Retina (tissue), 1 donor: ENCODE measurements at places on chromosomes 4 and X.
A peak's percentile ranks its signal among the peaks of the same experiment; 100 is the strongest.

GRCh38 chr4:102390438-102390837 lies 45.2 kb upstream of the SLC39A8 start:
- DNase-seq: no peak

DNA sequence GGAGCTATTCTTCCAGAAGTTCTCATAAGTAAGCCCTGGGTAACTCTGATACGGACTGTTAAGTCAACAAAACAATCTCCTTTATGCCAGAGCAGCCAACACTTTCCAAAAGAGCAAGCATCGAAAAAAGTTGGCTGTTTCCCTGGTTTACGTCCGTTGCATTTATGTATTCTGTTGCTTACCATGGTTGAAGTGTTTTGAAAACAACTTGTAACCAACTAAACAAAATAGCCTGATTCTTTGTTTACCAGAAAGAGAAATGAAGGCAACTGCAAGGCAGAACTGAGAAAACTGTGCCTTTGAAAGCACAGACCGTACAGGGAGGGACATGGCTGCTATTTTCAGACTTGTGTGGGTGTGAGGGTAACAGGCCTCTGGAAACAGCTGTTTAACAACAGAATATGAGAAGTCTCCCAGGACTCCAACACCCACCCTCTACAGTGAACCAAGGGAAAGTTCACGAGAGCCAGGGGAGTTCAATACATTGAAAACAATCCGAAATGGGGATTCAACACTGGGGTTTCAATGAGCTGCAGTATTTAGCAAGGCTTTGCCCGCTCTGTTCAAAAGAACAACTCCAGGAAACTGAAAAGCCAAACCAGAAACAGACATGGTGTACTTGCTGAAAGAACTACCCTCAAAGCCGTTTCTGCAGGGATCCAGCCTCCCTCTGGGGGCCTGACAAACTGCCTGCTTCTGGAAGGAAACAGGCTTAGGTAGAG lies 95.8 kb upstream of the EGFL6 start:
- no peak for DNase-seq

GRCh38 chrX:15150586-15150985 lies 119.3 kb downstream of the ASB9 start:
- DNase-seq: no peak

- no peak for DNase-seq
These were observed 151.7 kb upstream of the CASK start for GRCh38 chrX:42075032-42075431.

DNA sequence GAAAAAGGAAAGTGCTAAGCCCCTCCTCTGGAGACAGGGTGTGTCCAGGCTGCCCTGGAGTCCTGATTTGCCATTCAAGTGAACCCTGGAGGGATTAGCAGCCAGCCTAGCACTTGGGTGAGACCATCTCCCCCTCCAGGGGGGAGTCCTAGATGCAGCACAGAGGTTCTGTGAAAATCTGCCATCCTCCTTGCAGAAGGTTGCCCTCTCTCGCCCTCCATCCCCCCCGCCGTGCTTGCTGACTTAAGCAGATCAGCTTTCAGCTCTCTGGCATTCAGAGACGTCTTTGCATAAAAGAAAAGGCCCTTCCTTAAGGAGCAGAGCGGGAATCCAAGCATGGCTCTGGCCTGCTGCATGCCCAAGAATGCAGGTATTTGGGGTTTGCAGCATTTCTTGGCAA lies 102.1 kb upstream of the SCML1 start:
- DNase-seq: peak; percentile 71

- DNase-seq: no peak
These were observed 798.7 kb downstream of the PCDH7 start for GRCh38 chr4:31518796-31519250.

DNA sequence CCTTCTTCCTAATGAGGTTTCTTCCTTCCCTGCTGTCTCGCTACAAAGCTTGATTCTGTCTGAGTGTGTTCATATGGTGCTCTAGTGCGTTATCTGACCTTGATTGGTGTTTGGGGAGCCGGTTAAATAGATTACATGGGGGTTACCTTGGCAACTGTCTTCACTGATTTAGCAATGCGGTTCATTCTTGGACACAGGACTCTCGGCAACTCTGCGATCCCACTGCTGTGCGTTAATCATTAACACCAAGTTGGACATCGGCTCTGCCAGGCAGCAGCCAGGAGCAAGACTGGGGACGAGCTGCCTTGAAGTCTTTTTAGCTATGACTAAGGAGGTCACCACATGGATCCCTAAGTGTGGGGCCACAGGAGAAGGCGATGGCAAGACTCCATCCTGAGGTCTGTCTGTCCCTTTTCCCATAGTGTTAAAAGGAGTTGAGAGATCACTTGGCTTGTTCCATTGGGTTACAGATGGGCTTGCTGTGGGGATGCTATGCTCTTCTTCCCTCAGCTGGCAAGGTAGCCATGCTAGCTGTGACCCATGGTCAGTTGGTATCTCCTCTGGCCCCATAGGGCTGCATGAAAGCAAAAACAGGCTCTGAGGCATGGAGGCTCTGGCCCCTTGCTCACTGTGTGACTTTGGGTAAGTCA lies 93.4 kb upstream of the MAMLD1 start:
- DNase-seq: peak; percentile 69
